ENCODE measurements at places on chromosomes 16 and 17.

- no peak for DNase-seq
Observed at GRCh38 chr16:85552980-85553435, 60.1 kb upstream of the GSE1 start.

GRCh38 chr17:45451131-45451530 lies 18.5 kb upstream of the ARHGAP27 start:
- peak; percentile 1 for DNase-seq

DNA sequence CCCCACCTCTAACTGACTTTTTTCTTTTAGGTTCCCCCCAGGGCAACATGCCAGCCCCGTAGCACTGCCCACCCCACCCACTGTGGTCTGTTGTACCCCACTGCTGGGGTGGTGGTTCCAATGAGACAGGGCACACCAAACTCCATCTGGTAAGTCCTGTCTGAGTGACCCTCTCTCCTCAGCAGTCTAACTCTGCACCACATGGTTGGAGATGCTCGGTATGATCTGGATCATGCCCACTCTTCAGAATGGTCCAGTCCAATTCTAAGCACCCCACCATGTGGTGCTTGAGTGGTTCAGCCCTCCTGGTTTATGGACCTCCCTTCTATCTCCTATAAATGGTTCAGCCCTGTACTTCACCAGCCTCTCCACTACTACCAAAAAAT lies 5.9 kb downstream of the KDM6B start:
- DNase-seq, result no peak

- DNase-seq, result peak; percentile 30
Observed at GRCh38 chr17:38798614-38799500, 499 bp downstream of the PIP4K2B start.

DNA sequence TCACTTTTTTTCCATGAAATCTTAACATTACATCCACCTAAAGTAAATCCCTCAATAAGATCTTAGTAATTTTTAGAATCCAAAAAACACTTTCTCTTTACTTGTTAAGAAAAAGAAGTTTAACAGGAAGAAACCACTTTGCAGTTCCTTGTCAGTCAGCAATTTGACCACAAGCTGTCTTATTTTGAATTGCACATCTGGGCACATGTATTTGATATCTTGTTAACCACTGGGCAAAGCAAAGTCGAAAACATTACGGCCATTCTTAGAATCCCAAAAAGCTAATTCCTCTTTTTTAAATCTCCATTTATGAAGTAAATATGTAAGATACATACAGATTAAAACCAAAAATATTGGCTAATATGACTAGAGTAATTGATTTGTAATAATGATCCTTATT lies 1.1 kb downstream of the ABCA10 start:
- no peak for DNase-seq

DNA sequence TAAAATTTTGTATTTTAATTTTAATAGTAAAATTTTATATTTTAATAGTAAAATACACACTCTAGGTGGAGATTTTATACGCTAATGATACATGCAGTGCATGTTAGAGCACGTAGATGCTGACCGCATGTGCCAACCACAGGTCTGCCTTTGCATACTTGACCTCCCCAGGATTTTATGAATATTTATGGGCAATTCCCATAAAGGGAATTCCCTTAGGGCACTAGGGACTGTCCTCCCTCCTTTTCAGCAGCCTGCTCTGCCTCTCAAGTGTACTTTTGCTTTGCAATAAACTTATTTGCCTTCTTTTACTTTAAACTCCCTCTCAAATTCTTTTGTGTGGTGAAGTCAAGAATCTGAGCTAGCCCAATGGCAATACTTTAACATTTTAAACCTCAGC lies 217.7 kb upstream of the CDH8 start:
- DNase-seq, result no peak

Measured in GF-D8 (cell line).